Stimulated activated CD8-positive, alpha-beta memory T cell treated with anti-CD3 and anti-CD28 coated beads, Interleukin-4, amount 100 ng/mL, for 24 hours (primary cell): ENCODE measurements at places on chromosomes 12 and 14.
A peak's percentile ranks its signal among the peaks of the same experiment; 100 is the strongest.

- DNase-seq: no peak
Measured at GRCh38 chr12:27627123-27627852, 69.0 kb upstream of the REP15 start.

DNA sequence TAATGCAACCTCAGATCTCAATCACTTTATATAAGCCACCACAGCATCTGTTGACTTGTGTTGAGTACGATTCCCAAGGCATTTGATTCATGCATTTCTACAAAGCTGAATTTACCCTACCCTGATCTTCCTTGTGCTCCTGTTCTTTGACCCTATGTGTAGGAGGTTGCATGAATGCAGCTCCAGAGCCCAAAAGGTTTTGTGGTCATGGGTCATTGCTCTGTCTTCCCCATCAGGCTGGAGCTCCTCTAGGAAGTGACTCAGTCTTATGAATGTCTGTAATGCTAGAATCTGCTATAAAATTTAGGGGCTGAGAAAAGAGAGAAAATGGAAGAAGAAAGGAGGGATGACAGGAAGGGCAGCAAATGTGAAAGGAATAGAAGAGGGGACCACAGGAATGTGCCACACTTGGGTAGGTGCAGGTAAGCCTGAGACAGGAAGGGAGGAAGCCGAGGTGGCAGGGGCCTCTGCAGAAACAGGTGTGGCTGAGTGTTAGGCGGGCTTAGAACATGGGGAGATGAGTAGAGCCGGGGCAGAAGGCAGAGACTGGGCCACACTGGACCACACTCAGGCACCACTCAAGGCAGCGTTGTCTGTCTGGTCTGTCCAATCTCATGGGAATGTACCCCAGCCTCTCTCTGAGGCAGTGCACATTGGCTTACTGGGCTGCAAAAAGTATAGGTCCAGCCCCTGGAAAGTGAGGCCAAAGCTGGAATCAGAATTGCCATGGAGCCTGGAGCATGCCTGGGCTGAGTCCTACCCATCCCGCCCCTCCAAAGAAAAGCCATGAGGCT, 334.1 kb downstream of the BCL11B start:
- DNase-seq: no peak

DNA sequence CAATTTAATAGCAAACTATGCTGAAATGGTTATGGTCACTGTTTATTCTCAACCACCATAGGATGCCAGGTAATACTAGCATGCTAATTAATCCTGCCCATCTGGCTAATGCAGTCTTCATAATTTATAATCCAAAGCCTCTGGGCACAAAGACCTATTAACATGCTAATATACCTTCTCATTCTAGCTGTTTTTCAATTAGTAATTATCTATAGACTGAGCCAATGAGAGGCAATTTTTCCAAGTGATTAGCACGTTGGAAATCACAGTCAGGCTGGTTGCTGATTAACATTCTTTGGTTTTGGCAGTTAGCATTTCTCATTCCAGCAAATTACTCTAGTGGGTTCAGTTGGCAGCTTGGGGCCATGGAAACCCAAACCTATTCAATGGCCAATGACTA, 357.2 kb downstream of the SEC23A start:
- no peak for DNase-seq

DNA sequence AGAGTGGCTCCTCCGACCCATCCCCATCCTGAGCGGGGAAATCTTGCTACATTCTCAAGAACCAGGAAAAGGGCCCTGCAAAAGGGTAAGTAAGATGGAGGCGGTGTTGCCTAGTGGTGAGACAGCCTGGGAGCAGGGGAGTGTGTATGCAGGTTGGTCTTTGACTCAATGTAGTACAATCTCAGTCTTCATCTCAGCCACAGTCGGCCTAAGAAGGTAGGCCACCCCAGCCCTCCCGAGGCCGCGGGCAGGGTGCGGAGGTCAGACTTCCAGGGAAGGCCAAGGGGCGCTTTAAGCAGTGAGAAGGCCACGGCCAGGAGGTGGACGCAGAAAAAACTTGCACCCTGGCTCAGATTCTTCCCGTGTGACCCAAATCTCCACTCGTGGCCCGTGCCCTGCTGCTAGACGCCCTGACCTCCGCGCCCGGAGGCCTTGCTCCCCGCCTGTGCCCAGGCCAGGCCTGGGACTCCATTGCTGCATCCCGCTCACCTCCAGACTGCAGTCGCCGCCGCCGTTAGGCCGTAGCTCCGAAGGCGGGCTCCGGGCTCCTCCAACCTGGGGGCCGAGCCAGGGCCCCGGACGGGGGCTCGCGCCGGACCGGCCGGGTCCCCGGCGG, 435 bp downstream of the FOXM1 start:
- no peak for DNase-seq

- peak; percentile 20 for DNase-seq
Measured at GRCh38 chr12:112303004-112303403, 79.2 kb downstream of the HECTD4 start.

DNA sequence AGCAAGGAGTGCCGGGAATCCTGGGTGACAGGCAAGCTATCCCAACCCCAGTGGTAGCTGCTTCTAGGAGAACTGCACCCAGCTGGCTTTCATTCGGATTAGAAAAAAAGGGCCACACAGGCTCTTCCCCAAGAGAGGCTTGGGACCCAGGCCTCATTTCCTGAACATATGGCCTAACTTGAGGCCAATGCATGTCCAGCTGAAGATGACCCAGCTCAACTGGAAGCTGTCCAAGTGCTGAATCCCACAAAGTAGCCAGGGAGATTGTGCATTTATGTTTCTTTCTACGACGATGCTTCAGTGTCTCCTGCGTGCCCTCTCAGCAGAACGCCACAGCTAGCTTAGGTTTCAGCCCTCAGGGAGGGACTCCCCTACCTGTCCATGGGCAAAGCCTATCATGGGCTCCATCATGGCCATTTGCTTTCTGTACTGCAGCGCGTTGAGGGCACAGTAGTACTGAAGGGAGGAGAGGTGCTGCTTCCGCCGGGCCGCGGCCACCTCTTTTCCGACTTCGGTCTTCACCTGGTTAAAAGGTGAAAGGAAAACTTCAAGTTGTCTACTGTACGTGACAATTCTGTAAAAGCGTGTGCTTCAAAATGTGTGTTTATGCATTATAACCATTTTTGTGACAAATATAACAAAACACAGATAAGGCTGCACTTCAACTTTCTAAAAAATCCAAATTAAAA, 29.1 kb downstream of the APPL2 start:
- DNase-seq: no peak

- DNase-seq: no peak
Measured at GRCh38 chr14:29805415-29806123, 122.1 kb downstream of the PRKD1 start.

GRCh38 chr14:89654998-89655397, 238.0 kb upstream of the FOXN3 start:
- DNase-seq: no peak

- no peak for DNase-seq
Measured at GRCh38 chr14:78488938-78489337, 318.8 kb downstream of the NRXN3 start.

DNA sequence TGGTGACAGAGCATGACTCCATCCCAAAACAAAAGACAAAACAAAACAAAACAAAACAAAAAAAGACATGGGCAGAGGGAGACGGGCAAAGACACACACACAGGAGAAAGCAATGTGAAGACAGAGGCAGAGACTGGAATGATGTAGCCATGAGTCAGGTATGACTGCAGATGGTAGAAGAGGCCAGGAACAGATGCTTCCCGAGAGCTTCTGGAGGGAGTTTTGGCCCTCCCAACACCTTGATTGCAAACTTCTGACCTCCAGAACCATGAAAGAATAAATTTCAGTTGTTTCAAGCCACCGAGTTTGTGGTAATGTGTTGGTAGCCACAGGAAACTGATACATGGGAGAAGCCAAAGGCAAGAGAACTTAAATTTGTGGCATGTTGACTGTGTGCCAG, 27.1 kb downstream of the VWF start:
- no peak for DNase-seq

- DNase-seq: peak; percentile 94
Measured at GRCh38 chr12:133037207-133038005, at the start of gene ZNF84. Gene ZNF84, plus strand, starts transcription at chr12:133037509. Its CDS starts 3,959 bp downstream, at chr12:133041468.

GRCh38 chr12:15633201-15633600, 156.0 kb downstream of the EPS8 start:
- DNase-seq: no peak

- no peak for DNase-seq
Measured at GRCh38 chr14:98176892-98177291, 1095.1 kb downstream of the BCL11B start.

DNA sequence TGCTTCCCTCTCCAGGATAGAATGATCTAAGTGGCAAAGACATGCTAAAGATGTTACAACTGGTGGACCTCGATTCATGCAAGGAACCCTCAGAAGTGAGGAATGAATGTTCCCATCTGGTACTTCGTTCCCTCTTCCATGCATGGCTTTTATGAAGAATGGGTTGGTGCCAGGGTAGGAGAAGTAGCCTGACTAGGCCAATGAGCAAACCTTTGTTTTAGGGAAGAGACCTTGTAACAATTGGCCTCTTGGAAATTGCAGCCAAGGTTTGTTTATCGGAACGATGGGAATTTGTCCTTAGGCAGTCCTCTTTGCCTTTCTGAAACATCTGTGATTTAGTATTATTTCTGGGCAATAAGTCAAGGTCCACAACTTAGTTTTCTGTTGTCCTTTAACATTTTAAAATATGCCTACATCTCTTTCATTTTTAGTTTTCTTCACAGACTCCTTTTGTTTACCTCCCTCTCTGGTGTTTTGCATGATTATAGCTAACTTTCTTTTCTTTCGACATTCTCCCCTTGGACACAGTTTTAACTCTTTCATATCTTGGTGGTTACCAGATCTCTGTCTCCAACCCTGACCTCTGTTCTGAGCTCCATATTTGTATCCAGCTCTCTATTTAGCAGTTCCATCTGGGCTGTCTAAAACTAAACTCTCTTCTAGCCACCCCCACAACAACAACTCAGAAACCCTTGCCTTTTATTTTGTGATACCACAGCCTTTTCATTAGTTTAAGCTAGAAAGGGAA, 70.0 kb downstream of the DIP2B start:
- DNase-seq: no peak
